ENCODE measurements at places on chromosomes 2 and 18.

- DNase-seq: no peak
Measured at GRCh38 chr18:905948-906415, 1.3 kb downstream of the ADCYAP1 start.

DNA sequence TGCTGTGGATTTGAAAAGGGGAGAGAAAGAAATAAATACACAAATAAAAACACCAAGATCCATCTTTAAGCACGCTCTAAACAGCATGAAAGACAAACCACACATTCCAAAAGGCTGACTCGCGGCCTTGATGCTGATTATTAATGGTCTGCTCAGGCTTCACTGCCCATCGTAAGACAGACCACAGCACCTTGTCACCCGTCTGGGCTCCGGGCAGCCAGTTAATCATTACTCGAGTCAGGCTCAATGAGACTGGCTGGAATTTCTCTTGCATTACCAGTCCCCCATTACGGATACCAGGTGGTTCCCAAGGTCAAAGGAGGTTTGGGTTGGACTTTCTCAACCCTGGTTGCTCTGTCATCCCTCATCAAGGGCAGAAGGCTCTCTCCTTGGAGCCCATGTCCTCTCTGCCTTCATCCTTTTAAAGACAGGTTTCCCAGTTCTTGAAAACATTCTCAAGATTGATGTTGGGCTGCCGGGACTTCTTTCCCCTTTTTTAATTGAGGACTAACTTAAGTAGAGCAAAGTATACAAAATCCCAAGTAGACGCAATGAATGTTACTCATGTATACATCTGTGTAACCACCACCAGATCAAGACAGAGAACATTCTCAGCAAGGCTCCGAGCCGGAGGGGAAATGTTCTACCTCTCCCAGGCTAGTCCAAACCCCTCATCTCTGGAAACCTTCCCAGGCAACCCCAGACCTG is 8.1 kb downstream of the SMAD7 start:
- no peak for DNase-seq

GRCh38 chr2:62076980-62077638 is 118.8 kb upstream of the B3GNT2 start:
- no peak for DNase-seq

GRCh38 chr2:23579674-23580073 is 194.7 kb downstream of the KLHL29 start:
- no peak for DNase-seq

DNA sequence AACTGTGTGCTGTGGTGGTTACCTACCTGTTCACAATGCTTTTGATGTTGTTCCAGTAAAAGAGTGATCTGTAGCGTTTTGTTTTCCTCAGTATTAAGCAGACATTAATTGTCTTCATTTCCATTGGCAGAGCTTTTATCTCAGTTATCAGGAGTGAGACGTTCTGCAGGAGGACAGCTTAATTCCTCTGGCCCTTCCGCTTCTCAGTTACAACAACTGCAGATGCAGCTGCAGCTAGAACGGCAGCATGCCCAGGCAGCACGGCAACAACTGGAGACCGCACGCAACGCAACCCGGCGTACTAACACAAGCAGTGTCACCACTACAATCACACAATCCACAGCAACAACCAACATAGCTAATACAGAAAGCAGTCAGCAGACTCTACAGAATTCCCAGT is 78.3 kb downstream of the KCMF1 start:
- DNase-seq: no peak

DNA sequence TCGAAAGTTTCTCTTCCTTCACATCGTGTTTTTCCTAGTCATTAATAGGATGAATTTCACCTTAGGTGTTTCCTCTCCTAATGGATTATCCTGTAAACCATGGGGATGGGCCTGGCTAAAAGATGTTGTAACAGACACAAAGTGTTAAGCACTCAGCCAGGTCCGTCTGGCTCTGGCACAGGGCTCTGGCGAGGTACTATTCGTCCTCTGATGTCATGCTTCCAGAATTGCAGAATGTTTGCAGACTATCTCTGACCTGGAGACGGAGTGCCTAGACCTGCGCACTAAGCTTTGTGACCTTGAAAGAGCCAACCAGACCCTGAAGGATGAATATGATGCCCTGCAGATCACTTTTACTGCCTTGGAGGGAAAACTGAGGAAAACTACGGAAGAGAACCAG is 13.2 kb downstream of the ATG16L1 start:
- DNase-seq: no peak

DNA sequence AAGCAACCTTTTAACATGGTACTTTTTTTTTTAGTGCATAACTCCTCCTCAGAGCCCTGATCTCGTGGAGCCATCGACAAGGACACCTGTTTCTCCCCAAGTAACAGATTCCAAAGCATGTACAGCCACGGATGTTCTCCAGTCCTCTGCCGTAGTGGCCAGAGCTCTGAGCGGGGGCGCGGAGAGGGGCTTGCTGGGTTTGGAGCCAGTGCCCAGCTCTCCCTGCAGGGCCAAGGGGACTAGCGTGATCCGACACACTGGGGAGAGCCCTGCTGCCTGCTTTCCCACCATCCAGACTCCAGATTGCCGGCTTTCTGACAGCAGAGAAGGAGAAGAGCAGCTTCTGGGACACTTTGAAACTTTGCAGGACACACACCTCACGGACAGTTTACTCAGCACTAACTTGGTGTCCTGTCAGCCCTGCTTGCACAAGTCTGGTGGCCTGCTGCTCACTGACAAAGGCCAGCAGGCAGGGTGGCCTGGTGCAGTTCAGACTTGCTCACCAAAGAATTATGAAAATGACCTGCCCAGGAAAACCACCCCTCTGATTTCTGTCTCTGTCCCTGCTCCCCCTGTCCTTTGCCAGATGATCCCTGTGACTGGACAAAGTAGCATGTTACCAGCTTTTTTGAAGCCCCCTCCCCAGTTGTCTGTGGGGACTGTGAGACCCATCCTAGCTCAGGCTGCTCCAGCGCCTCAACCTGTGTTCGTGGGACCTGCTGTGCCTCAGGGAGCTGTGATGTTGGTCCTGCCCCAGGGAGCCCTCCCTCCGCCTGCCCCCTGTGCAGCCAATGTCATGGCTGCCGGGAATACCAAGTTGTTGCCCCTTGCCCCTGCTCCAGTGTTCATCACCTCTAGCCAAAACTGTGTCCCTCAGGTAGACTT is 4.5 kb downstream of the KLF11 start:
- DNase-seq: no peak

GRCh38 chr2:68799140-68800026 is 64.8 kb downstream of the ARHGAP25 start:
- no peak for DNase-seq

- no peak for DNase-seq
Measured at GRCh38 chr2:133574186-133574585, 5.9 kb upstream of the NCKAP5 start.

DNA sequence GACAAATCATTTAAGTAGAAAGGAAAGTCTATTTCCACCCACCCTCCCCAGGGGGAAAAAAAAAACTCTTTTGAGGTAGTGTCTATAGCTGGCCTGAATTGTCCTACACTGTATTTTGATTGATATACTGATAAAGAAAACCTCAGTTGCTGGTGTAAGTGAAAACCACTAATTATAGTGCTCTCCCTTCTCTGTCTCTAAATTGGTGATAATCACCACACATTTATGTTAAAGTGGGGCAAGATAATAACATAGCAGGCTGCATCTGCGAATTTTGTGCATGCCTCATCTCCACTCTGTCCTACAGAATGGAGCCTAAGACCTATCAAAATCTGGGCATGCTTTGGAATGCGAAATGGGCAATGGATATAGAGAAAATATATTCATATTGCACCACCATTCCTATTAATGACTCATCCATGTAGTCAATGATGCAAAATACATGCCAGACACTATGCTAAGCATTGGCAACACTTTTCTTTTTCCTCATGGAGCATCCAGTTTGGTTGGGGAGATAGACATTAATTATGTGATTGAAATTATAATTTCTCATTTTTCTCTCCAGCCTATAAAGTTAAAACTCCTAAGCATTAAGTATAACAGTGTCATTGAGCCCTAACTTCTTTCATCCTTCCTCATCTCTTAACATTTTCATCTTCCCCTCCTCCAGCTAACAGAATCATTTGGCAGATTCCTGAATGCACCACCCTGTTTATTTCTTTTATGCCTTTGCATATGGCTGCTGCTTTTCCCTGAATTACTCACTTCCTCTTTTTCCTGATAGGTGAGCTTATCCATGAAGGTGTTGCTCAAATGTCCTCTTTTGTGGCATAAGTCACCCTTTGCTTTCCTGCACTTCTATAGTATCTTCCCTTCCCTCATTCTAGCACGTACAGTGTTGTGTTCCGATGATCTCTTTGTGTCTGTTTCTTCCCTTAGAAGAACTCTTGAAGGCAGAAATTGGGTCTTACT is 58.2 kb downstream of the SLC9A2 start:
- DNase-seq: no peak

DNA sequence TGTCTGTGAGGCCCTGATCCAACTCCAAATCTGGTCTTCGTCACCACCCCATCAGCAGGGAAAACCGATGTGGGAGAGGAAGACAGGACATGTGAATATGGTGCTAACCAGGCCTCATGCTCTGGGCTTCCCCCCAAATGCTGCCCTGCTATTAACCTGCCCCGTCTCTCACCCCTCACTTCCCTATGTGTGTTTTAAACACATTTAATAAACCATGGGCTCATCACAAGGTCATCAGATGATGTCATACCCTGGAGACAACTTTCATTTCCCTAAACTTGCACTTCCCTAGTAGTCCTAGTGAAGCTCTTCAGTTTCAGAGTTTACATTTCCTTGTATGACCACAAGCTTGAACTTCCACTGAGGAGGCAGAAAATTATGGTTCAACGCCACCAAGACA is 49.9 kb downstream of the CD8B2 start:
- peak; percentile 78 for DNase-seq

GRCh38 chr2:54741250-54741649 is 17.8 kb downstream of the EML6 start:
- DNase-seq: no peak

- no peak for DNase-seq
Measured at GRCh38 chr2:72893594-72894319, 6.5 kb downstream of the SPR start.

- no peak for DNase-seq
Measured at GRCh38 chr18:45553723-45554388, 61.4 kb upstream of the SLC14A2 start.
